ENCODE measurements at places on chromosomes 13 and 19.

GRCh38 chr13:20828539-20829364, 55.0 kb upstream of the EEF1AKMT1 start:
- DNase-seq = peak; percentile 54

- no peak for DNase-seq
Observed at GRCh38 chr19:57637379-57637778, 4.4 kb downstream of the ZNF211 start.

DNA sequence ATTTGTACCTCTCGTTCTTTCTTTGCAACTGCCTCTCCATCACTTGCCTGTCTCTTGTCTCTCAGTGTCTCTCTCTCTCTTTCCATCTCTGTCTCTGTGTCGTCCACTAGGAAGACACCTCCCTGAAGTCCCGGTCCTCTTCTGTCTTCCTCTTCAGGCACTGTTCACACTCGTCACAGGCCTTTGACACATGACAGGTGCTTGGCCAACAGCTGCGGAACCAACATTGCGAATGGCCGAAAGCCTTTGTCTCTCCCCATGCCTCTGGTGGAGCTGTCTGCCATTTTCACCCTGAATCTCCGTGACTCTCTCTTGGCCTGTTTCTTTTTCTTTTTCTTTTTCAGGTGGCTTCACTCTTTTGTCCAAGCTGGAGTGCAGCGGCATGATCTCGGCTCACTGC, 2.8 kb downstream of the HIPK4 start:
- DNase-seq = no peak

- no peak for DNase-seq
Observed at GRCh38 chr13:44402899-44403445, 29.3 kb downstream of the SERP2 start.

DNA sequence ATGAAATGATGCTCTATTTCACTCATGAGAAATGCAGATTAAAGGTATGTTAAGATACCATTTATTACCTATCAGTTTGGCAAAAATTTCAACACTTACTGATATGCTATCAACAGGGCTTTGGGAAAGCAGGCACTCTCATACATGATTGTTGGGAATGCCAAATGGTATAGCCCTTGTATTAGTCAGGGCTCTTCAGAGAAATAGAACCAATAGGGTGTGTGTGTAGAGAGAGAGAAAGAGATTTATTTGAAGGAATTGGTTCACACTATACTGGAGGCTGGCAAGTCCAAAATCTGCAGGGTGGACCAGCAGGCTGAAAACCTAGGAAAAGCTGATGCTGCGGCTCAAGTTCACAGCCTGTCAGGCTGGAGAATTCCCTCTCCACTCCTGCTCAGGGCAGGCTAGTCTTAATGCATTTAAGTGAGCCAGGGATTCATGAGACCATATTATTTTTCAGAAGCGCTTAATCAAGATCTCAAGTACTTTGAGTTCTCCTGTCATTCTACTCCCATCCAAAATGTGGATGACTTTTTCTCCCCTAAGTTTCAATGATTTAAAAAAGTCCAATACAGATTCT, 72.4 kb downstream of the NHLRC3 start:
- DNase-seq = no peak

DNA sequence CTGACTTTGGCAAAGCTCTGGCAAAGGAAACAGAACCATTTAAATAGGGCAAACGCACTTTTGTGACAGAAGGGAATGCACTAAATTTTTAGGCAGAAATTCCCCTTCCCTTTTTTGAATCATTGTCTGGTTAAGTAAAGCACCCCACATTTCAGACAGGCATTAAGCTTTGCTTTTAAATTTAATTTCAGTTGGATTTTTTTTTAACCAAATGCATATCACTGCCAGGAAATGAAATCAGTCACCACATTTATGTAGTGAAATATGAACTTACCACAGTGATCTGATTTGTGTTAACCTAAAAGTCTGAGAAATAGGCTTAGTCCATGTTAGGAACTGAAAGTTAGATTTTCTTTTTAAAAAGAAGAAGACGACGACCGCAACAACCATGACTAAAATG, 10.8 kb downstream of the GPR183 start:
- no peak for DNase-seq

GRCh38 chr19:32676895-32677359, 1.3 kb downstream of the RGS9BP start:
- DNase-seq = no peak

DNA sequence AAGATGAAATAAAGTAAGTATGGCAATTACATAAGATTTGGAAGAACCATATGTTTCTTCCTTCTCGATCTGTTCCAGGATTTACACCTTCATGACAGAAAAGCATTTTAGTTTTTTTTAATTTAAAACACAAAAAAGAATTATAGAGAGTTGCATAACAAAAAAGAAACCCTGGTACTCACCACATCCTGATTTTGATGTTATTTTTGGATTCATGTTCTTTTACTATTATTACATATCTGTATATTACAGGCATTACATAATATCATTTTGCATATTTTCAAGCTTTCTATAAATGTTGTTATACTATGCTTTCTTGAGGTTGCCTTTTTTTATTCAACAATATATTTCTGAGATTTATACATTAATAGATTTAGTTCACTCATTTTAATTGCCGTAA, 6.7 kb upstream of the KATNAL1 start:
- DNase-seq = no peak

GRCh38 chr19:1668486-1669270, 16.3 kb upstream of the TCF3 start:
- no peak for DNase-seq

GRCh38 chr13:68304286-68304893, 1074.3 kb upstream of the PCDH9 start:
- DNase-seq = peak; percentile 24

DNA sequence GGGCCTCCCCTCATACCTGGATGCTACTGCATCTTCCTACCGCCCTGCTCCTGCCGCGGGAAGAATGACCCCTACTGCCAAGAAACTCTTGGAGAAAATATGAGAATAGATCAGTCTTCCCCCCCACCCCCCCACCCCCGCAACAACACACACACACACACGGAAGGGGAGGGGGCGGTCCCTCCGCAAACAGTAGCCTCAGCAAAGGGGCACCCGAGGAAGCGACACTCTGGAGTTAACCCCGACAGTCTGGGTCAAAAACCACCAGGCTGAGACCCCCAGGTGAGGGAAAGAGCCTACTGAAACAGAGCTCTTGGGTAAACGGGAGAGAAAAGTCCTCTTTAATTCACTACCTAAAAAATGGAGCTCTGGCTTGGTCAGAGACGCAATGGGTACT, 1.2 kb downstream of the MED26 start:
- no peak for DNase-seq

DNA sequence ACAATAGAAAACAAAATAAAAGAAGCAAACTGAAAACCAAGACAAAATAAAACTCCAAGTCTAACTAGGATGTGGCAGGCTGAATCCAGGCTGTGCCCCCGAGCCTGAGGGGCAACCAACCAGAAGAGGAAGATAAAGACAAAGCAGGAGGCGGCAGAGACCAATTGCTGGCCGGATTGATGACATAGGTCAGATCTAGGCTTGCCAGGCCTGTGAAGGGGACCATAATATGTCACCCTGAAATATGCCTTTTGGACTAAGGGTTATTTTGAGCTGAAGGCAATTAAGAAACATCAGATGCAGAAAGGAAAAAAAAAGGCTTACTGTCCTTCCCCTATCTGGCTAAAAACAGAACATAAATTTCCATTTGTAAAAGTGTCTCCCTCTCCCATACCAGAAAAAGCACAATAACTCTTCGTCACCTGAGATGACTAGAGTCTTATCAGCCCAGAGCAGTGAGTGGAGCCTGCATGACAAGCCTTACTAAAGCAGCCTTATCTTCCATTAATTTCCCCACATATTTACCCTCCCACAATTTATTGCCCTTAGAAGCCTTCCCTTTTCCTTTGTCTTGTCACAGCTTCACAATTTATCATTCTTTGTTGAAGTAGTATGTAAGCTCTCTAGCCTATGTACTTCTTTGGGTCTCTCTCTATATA, 22.8 kb downstream of the ATP8A2 start:
- DNase-seq = no peak

DNA sequence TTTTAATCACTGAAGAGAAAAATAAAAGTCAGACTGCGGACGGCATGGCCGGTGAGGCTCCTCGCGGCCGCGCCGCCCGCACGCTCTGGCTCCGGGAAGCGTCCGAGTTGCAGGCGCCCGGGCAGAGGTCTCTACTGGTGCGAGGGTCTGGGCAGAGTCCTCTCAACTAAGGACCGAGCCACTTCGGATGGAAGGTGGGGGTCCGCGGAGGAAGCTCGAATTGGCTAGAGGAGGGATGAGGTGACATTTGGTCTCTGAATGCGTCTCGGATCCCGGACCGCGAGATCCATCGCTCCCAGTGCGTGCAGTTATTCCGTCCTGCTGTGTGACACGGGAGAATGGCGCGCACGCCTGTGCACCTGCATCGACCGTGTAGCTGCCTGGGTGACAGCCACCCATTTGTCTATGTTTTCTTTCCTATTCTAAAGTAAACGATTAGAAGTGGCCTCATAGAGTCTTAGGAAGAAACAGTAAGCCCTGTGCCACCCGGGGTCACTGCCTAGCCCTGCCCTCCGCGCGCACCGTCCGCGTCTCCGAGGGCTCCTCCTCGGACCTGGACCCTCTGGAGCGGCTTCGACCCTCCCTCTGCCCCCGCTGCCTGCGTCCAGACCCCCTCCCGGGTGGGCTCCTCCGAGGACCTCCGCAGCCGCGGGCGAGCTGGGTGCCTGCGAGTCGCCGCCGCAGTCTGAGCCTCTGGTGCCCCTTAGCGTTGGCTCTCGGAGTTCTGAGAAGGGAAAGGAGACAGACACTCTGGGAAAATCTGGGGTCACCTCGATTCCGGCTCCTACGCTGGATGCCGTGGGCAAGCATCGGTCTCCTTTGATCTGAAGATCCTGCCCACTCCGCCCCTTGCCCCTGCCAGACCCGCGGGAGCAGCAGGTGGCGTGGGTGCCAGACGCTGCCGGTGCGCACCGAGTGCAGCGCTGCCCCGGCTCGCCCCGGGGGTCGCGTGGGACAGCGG, 347.4 kb downstream of the LIG4 start:
- no peak for DNase-seq

GRCh38 chr13:49652355-49653305, 24.3 kb downstream of the ARL11 start:
- peak; percentile 52 for DNase-seq

DNA sequence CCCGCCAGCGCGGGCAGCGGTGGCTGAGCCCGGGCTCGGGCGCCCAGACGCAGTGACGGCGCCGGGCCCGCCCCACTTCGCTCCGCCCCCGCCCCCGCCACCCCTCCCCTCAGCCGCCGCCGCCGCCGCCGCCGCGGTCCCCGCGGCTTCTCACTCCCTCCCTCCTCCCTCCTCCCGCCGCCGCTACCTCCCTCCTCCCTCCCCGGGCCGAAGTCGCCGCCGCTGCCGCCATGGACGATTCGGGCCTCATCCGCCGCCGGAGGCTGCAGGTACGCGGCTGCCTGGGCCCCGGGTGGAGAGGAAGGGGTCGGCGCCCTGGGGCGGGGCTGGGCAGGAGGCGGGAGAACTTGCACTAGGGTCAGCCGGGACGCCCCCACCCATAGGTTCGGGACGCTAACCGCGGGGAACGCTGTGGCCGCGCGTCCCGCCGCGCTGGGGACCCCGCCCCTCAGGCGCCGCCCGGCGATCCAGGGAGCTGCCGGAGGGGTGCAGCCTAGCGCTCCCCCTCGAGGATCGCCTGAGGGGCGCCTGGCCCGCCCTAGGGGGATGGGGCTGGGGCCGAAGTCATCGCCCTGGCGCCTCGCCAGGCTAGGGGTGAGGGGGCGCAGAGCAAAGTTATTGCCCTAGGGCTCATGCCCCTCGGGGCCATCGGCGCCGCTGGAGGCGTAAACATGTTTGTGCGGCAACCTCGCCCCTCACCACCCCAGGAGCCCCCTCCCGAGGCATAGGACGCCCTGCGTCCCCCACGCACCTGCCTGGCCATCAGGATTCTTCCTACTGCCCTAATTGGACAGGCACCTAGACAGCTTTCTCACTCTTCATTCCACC, 427 bp downstream of the RTBDN start:
- peak; percentile 53 for DNase-seq

DNA sequence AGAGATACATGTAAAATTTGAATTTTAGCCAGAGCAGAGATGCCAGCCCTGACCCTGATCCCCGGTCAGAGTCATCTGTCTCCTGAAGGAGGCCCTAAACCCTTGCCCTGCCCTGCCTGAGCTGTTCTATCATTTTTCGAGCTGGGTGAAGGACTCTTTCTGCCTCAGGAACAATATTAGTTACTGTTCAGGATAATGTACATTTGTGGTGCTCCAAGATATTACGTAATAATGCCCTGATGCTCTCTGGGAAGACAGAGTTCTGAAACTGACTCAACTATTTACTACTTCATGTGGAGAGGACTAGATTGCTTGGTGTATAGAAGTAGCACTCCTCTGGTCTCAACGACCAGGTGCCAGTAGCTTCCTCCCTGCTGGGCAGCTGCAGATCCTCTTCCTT, 37.9 kb upstream of the UBL3 start:
- no peak for DNase-seq

GRCh38 chr19:55683449-55684261, 8.6 kb downstream of the EPN1 start:
- no peak for DNase-seq

- peak; percentile 84 for DNase-seq
Observed at GRCh38 chr19:53867225-53868090, at the start of gene MYADM. Gene MYADM, plus strand, starts transcription at chr19:53867883. Its CDS starts 5,647 bp downstream, at chr19:53873530.

DNA sequence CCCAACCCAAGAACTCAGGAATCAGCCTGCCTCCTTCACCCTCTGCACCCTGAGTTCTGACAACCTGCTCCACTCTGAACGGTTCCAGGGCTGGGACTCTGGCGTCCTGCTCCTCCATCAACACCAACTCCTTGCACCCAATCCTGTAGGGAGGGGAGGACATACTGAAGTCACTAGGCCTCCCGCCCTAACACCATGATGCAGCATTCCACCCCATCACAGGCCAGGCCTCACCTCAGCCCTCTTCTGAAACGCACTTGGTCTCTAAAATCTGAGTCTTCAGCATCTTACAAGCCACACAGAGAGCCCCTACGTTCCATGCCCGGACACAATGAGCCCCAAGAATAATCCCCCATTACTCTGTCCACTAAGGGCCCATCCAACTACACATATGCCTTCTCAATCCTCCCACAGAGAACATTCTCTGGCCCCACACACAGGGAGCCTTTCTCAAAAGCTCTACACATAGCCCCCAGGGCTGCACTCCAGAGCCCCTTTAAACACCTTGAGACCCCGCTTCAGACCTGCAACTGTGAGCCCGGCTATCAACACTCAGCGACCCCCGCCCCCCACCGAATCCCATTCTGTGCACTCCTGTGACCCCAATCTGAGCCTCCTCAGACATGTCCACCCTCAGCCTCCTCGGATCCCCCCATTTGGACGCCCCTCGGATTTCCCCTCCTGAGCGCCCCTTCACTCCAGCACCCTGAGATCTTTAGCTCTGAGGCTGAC, 567 bp downstream of the ALKBH6 start:
- DNase-seq = no peak

DNA sequence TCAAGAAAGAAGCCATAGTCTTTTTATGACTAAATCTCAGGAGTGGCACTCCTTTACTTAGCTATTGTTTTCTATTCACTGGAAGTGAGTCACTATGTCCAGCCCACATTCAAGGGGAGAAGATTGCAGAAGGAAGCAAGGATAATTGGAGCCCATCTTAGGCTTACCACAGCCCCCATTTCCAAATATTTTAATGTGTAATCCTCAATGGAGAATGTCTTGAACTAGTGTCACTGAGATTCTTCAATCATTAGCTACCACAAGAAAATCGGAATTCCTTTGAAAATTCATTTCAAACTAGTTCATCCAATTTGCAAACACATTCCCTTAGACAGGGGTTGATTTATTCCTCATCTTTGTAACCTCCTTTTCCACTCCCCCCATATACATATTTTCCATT, 84.7 kb downstream of the DLEU7 start:
- no peak for DNase-seq

- DNase-seq = no peak
Observed at GRCh38 chr13:84399320-84400085, 517.2 kb upstream of the SLITRK1 start.
